ENCODE measurements at places on chromosomes 3 and 15. TPM values are rescaled to one million over a fixed set of nuclear protein-coding genes. Genes with fewer than 3 reads are reported as not detected.

DNA sequence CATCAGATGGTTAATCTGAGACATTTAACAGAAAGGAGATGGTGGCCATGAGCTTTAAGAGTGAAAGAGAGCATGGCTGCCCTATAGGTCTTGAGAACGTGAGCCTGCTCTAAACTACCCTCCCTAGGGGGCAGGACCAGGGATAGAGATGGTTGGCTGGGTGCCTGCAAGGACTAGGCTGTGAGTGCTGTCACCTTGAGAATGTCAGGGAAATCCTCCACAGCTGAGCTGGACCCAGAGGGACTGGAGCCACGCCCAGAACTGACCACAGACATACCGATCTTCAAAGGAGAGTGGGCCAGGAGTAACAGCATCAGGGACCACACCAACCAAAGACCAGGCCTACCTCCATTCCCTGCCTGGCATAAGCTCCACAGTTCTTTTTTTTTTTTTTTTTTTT lies 53.6 kb upstream of the UBE2E1 start:
- DNase-seq = no peak

GRCh38 chr3:191342411-191342810 lies 12.1 kb upstream of the UTS2B start:
- no peak for DNase-seq

- DNase-seq = no peak
Measured at GRCh38 chr3:180633722-180634121, 31.8 kb downstream of the TTC14 start.

IQCH gene
- 1.4 TPM for total RNA-seq

DNA sequence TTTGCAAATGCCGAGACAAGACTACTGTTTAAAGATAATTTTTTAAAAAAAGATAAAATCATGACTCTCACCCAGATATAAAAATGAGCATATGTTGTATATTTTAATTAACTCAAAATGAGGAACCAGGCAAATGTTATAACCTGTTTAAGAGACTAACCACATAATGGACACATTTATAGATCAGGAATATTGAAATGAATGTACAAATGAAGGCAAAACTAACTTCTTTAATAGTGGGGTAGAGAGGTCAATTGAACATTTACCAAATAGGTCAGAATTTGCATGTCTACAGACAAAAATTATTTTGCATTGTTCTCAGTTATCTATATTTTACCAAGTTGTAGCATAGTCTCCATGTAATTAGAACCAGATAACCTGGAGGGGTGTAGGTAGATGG lies 134.3 kb upstream of the PFN2 start:
- DNase-seq = no peak

DNA sequence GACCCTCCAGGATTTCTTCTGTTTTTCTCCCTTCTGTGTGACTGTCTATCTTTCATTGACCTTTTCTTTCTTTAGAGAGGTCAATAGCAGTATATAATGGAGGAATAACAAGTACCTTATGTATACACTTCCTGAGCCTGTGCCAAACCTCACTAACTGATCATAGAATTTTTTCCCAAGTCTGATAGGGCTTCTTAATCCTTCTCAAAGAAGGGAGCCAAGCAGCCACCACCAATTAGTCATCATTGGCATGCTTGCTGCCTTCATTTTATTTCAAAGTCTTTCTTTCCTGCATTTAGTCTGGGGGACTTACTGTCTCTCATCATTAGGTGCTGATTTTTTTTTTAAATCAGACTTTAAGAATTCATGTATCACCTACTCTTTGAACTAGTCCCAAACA lies 327.0 kb downstream of the FEZF2 start:
- no peak for DNase-seq
